ENCODE measurements at places on chromosomes 16 and 17.

GRCh38 chr17:6157716-6158115 lies 87.5 kb downstream of the WSCD1 start:
- DNase-seq: no peak

DNA sequence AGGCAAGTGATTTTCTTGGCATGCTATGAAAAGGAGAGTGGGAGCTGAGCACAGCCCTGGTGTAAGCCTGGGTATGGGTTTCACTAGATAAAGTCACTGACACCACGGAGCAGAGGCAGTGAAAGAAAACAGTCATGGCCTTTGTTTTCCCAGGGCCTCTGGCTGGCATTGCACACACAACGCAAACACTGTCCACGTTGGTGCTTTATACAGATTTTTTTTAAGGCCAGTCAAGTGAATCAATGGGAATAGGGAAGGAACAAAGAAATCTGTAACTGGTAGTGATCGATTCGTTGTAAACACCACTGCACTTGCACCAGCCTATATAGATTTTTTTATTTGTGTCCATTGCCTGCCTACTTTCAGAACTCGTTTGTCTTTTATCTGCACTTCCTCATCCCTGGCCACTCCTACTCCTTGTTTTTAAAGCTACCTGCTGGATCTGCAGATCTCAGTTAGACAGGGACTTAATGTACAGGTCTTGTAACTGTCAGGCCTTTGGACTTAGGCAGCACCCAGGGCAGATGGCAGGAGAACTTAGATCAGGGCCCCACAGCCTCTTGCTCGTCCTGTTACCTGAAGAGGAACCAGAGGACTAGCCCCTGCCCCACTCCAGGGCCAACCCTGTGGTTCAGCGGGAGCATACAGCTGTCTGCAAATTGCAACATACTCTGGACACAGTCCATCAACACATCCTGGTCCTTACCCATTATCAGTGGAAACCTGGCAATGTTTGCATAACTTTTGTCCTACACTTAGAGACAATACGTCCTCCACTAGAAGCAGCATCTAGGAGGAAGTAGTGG lies 10.6 kb upstream of the TMIGD1 start:
- no peak for DNase-seq

DNA sequence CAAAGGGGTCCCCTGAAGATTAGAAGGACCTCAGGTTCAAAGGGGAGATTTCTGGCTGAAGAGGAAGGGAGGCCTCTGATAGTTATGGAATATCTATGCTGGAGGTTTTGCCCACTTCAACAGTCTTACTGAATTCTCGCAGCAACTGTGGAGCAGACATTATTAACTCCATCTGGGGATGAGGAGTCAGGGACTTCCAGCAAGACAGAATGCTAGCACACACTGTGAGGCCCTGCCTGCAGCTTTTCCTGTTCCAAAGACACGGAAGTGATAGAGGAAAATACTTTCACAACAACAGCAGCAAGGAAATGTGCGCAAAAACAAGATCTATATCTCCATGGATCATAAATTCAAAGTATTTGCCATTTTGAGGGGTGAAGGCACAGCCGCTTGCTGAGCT lies 72.8 kb downstream of the RPH3AL start:
- no peak for DNase-seq

DNA sequence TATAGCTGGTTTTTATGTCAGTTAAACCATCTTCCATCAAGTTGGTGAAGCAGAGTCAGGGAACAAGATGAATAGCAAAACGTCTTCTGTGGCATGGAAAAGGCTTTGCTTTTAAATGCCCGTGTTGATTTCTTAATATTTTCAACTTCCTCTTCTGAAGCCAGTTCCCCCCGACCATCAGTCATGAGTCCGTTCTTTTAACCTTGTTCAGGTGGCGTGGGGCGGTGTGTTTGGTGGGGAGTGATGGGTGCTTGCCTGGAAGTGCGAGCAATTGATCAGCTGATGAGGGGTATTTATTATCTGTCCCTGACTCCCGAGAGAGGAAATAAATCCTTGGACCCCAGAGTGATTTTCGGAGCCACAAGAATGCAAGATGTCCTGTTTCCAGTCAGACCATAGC lies 147.1 kb downstream of the WWOX start:
- DNase-seq: no peak

DNA sequence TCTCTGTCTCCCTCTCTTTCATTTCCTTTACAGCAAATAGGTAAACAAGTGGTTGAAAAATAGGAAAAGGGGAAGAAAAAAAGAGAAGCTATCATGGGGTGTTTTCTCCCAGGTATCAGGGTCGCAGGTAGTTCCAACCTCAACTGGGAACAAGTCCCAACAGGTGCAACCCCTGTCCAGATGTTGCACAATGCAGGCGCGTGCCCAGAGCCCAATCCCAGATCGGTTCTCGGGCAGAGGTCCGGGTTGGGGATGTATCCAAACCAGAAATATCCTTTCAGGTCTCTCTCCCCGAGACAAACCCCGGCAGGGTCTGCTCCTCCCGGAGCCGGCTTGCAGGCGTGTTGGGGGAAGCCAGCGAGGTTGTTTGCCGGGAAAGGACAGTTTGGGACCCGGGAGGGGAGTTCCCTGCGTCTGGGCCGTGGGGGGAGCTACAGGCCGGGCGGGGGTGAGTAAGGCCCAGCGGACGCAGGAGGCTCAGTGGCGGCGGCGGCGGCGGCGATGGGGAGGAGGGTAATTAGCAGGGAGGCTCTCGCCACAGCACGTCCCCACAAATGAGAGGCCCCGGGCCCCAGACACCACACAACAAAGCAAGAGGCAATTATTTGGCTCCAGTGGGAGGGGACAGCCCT lies 21.2 kb upstream of the SP6 start:
- DNase-seq: no peak

- DNase-seq: no peak
Measured at GRCh38 chr17:70527364-70527888, 358.1 kb downstream of the KCNJ2 start.

- no peak for DNase-seq
Measured at GRCh38 chr16:11224096-11224893, 31.7 kb downstream of the SOCS1 start.

DNA sequence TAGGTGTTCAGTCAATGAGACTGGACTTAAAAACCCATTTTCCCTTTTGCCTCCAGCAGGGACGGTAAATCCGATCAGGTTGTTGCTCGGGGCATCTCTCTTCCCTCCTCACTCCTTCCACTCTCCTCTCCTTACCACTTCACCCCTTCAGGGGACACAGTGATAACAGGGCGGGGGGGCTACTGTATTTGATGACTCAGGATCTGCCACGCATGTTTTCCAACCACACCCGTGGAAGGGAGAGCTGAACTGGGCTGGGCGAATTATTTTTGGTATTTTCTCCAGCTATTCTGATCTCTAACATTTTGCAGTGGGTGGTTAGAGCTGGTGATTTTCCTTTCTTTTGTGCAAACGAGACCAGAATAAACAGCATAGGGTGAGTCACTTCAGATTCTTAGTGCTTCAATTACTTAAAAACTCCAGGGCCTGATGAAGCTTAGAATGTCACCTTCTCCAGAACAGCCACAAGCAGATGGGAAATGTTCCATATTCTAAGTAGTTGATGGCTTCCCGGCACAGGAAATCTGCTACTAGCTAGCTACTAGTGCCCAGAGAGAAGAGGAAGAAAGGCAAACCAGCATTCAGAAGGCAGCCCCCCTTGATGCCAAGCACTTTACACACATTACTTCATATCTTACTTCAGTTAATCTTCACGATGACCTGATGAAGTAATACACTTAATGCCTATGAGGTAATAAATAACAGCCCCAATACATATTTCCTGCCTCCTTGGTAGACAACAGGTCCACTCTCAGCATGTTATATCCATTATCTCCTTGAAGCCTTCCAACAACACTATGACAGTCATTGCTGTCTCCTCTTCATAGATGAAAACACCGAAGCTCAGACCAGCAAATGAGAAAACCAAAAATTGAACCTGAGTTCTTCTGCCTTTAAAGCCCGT lies 74.1 kb downstream of the ASIC2 start:
- no peak for DNase-seq

GRCh38 chr17:35447499-35447898 lies 1.1 kb downstream of the SLFN13 start:
- DNase-seq: no peak

DNA sequence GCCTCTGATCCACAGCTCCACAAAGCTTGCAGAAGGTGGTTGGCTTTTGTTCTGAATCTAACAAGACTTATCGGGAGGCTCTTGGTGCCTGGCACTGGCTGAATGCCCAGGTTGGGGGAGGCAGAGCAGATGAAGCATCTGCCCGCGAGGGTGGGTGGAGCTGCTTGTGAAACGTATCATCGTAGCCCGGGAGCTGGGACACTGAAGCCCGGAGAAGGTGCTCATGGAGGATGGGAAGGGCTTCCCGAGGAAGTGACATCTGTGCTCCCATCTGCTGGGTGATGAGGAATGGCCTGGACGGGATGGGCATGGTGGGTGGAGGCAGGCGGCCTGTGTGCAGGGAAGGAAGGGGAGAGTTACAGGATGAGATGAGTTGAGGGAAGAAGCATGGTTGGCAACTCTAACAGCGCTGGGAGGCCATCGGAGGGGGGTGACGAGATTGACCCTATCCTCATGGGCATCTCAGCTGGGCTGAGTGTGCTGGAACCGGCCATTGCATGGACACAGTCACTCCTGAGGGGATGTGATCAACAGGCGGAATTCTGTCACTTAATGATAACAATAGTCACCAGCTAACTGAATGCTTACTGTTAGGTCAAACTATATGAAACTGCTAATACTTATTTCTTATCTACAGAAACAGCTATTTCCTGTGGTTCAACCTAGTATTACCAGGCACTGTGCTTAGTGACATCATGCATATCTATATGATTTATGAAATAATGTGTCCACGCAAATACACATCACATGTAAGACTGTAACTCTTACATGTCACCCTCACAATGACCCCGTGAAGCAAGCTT lies 102.7 kb downstream of the ABCC6 start:
- DNase-seq: no peak

DNA sequence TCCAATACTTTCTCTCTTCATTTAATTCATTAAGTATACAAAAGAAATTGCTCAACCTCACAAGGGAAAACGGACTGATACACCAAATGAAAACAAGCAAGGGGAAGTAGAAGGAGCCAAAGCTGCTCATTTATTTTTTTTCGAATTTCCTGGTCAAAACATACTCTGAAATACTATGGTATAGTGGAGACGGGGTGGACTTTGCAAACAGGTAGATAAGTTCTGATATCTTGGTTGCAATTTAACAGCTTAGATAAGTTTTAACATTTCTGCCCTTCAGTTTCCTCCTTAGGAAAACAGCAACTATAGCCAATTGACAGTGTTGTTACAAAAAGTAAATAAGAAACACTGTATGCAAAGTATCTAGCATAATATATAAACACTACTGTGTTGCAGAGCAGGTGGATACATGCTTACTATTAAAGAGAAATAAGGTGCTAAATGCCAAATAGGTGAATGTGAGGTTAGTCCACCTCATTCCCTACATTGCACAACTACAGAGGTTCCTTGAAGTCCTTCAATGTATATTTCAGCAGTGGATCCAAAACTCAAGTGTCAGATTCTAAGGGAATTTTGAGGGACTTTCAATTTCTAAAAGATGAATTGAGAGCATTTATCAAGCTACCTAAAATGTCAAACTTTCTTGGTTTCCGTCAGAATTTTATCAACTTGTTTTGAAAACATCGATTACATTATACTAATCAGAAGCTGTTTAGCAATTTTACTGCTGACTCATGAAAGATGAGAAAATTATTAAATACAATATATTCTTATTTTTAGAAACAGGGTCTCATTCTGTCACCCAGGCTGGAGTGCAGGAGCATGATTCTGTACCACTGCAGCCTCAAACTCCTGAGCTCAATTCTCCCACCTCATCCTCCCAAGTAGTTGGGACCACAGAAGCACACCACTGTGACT lies 11.0 kb downstream of the CCDC47 start:
- DNase-seq: no peak

- DNase-seq: no peak
Measured at GRCh38 chr17:78128551-78129350, at the start of gene TMC6. TMC6 (minus strand) TSS chr17:78128755; CDS start chr17:78126832, 1,923 bp downstream.

DNA sequence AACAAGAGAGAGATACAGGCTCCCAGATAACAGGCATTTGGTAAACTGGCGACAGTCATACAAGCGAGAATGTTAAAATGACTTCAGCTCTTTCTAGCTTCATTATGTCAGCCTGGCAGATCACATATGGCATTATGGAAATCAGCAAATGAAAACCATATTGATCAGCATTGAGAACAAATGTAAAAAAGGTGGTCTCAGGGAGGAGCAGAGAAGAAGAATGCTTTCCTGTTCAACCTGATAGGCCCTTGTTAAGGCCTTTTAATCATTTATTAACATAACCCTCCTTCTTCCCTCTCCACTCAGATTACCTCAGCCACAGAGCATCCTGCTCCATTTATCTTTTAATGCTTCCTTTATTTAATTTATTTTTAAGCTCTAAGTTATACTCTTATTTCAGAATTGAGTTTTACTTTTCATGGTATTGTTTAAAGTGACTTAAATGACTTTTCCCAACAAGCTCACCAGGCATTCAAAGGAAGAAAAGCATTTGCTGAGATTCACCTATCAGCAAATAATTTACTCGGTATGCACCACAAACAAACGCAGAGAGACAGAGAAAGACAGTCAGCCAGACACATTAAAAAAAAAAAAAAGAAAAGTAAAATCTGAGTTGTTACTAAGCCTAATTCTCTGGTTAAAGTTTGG lies 243.9 kb upstream of the TBX2 start:
- DNase-seq: no peak

- DNase-seq: no peak
Measured at GRCh38 chr17:57266902-57267311, 10.6 kb downstream of the MSI2 start.

GRCh38 chr17:80742091-80742490 lies 197.5 kb downstream of the RPTOR start:
- DNase-seq: no peak

DNA sequence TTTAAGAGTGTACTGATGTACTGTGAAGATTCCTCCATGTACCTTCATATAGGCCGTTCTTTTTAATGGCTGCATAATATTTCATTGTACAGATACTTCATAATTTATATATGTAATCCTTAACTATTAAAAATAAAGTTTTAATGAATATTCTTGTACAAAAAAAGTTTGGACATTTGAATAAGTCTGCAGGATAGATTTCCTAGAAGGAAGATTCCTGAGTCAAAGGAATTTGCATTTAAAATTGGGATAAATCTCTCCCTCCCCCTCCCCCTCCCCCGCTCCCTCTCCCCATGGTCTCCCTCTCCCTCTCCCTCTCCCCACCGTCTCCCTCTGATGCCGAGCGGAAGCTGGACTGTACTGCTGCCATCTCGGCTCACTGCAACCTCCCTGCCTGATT lies 15.6 kb upstream of the SLC13A2 start:
- no peak for DNase-seq

- DNase-seq: no peak
Measured at GRCh38 chr16:67773099-67773498, 33.3 kb downstream of the RANBP10 start.

DNA sequence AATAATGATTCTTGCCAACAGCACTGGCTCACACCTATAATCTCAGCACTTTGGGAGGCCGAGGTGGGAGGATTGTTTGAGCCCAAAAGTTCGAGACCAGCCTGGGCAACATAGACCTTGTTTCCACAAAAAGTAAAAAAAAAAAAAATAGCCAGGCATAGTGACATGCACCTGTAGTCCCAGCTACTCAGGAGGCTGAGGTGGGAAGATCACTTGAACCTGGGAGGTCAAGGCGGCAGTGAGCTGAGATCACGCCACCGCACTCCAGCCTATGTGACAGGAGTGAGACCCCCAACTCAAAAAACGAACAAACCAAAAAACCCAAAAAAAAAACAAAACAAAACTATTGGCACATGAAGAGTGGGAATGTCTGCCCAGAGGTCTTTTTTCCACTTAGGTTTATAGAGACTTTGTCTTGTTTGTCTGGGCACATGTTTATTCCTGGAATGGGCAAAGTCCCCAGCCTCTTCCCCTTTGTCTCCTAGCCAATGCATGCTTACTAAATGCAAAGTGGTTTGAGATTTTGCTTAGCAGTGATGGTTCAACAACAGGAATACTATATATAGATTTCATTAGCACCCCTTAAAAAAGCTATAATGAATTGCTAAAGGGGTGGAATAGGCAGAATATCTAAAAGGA lies 25.9 kb downstream of the NMT1 start:
- no peak for DNase-seq
